Activated CD8-positive, alpha-beta memory T cell treated with anti-CD3 and anti-CD28 coated beads, Interleukin-2, amount 10 ng/mL, durations not matched to agents 7 days and 5 days (primary cell): ENCODE measurements at places on chromosomes 5 and 9. TPM values are rescaled to one million over a fixed set of nuclear protein-coding genes. Genes with fewer than 3 reads are reported as not detected.

TMCO6 gene
- total RNA-seq = 35.3 TPM

MPDZ gene
- total RNA-seq = not detected

FOXI1 gene
- not detected for total RNA-seq

LECT2 gene
- total RNA-seq = not detected

SLC34A3 gene
- total RNA-seq = not detected

ISCA1 gene
- 16.3 TPM for total RNA-seq

SLC24A2 gene
- not detected for total RNA-seq

BARHL1 gene
- total RNA-seq = not detected

TMEM38B gene
- total RNA-seq = 9.9 TPM

NDUFS4 gene
- 57.7 TPM for total RNA-seq

PCDHB5 gene
- total RNA-seq = not detected

KIF24 gene
- 9.3 TPM for total RNA-seq

GABRA6 gene
- not detected for total RNA-seq
